ENCODE measurements at places on chromosomes 1 and 21.

DNA sequence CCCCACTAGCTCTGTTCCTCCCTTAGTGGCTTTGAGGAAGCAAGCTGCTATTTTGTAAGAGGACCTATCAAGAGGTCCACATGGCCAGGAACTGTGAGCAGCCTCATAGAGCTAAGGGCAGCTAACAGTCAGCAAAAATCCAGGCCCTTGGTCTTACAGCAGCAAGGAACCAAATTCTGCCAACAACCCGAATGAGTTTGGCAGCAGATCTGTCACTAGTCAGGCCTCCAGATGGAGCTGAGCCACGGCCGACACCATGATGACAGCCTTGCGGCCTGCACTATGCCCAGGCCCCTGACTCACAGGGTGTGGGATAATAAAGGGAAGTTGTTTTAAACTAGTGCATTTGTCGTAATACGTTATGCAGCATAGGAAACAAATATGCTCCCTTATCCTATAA, 28.0 kb upstream of the H3-3A start:
- DNase-seq, result no peak

GRCh38 chr21:44089001-44089911, 17.9 kb upstream of the PWP2 start:
- no peak for DNase-seq

DNA sequence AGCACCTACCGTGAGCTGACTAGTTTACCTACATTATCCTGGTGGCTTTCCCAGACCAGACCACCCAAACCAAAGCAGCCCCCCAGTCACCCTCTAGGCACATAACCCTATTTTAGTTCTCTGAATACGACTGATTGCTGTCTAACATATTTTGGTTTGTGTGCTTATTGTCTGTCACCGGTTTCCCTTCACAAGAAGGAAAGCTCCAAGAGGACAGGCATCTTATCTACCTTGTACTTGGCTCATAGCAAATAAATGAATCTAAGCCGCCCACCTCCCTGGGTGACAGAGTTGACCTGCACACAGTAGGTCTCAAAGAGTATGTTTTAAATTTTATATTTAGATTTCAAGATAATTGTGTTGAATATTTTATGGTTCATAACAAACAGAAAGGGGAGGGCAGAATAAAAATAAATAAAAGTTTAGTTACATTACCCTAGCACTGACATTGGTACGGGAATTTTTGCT, 904 bp upstream of the PRDX6 start:
- no peak for DNase-seq

- DNase-seq, result no peak
Measured at GRCh38 chr1:35264035-35264434, 4.5 kb upstream of the ZMYM4 start.

- no peak for DNase-seq
Measured at GRCh38 chr1:119582801-119583200, 65.3 kb downstream of the ZNF697 start.

- no peak for DNase-seq
Measured at GRCh38 chr1:224141693-224142092, 27.8 kb downstream of the FBXO28 start.

DNA sequence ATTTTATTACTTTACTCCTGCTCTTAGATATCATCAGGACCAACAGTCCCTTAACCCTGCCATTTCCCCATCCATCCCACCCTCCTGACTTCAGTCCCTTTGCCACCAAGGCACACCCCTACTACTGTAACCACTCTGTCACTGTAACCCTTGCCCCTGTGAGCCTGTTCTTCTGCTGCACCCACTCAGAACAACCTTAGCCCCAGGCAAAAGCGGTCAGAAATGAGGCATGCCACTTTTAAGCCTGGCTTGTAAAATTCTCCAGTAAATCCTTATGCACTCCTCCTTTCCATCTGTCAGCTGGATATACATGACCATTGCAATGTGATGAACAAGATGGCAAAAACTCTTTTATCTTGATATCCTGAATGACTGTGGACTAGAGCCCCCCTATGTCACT, 555.0 kb upstream of the PLXNA2 start:
- DNase-seq, result no peak

- DNase-seq, result no peak
Measured at GRCh38 chr1:42832641-42833240, 13.7 kb upstream of the ZNF691 start.

DNA sequence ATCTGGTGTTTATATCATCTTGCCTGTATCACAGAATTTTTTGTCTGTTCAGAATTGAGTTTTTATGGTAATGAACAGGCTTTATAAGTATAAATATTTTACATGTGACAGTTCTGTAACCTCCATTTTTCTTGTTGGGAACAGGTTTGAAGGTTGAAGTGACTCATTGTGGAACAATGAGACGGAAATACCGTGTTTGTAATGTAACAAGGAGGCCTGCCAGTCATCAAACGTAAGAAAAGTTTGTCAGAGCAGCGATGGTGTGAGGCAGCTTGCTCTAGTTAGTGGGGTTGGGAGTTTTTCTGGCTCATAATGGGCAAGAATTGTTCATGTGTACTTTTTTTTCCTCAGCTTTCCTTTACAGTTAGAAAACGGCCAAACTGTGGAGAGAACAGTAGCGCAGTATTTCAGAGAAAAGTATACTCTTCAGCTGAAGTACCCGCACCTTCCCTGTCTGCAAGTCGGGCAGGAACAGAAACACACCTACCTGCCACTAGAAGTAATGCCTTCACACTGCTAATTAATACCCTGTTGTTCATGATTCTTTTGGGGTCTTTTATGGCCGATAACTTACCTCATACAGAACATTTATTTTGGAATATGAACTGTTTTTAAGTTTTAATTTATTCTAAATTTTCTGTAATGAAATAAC, 75.2 kb upstream of the TEKT2 start:
- no peak for DNase-seq

- no peak for DNase-seq
Measured at GRCh38 chr1:151005729-151006319, 878 bp downstream of the MINDY1 start.

DNA sequence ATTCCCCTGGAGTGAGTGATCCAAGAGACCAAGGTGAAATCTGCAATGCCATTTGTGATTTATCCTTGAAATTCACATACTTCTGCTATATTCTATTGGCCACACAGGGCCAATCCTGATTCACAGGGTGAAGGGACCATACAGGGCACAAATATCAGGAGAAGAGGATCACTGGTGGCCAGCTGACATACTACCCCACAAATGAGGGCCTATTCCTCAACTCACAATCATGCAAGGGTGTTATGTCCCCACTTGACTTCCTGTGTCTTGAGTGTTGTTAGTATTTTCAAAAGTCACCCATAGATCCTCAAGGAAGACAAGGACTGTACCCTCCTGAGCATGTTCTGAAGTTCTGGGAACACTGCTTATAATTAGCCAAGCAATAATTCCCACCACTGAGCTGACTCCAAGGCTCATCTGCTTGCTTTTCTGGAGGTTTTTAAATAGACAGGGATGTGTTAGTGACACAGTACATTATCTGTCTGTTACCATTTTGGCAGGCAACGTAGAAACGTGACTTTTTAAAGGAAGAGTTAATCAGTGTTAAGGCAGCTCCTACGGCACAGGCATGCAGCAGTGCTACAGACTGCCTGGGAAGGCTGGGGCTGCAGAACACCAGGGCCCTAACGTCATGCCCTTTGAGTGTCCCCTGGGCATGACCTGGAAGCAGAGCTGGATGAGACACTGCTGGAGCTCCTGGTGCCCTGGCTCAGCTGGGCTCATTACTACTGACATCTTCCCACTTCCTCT, 137.4 kb downstream of the FAM78B start:
- no peak for DNase-seq

- no peak for DNase-seq
Measured at GRCh38 chr1:61247881-61248752, 165.8 kb downstream of the NFIA start.

- DNase-seq, result no peak
Measured at GRCh38 chr1:182643699-182644098, 39.5 kb upstream of the RGS16 start.

DNA sequence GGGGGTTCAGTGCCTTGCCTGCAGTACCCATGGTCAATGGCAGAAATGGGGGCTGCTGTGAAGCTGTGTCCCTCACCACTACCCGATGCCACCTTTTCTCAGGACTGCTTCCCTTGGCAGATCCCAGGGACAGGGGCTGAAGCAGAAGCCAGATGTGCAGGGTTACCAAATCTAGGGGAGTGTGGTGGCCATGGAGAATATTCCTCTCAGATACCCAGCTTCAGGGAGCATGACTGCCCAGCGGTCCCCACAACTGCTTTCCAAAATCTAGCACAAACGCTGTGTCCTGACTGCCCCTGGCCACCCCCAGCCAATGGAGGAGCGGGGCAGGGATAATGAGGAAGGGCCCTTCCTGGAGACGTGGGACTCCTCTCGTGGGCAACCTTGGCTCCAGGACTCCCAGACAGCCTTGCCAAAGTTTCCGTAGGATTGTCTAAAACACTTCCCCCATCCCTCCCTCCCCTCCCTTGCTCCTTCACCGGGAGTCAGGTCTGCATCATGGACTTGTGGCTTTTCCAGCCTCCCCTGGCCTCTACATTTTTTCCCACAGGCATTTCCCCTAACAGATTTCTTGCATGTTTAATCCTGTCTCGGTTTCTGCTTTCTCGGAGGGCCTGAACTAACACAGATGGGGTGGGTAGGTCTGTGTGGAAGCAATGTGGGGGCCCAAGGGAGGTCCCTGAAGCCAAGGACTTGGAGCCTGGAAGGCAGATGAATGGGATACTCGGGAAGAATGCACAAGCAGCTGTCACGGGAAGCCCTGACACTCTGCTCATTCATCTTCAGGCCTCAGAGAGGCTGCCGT, 80.5 kb downstream of the OMA1 start:
- DNase-seq, result no peak

DNA sequence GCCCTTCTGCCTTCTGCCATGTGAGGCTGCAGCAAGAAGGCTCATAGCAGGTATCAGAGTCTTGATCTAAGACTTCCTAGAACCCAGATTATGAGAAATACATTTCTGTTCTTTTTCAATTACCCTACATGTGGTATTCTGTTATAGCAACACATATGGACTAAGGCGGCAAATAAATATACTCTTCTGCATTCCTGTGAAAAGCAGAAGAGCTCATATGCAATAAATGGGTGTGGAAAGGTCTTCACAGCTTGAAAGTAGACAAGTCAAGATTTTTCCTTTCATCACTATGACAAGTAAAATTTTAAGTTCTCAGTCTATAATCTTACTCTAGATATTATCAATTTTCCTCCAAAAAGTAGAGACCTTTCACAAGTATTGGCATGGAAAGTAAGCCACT, 36.6 kb downstream of the TNFSF18 start:
- DNase-seq, result no peak

GRCh38 chr1:181100934-181101333, 12.4 kb downstream of the IER5 start:
- no peak for DNase-seq

- no peak for DNase-seq
Measured at GRCh38 chr1:173353350-173353749, 123.8 kb upstream of the PRDX6 start.

Data from stimulated activated CD8-positive, alpha-beta memory T cell treated with anti-CD3 and anti-CD28 coated beads, Interleukin-12 subunit alpha, Interleukin-12 subunit beta, amount 100 ng/mL, for 1 hour (primary cell).